ENCODE measurements at places on chromosomes 7 and 10.

- no peak for DNase-seq
Measured at GRCh38 chr10:29788113-29788512, 153.3 kb upstream of the SVIL start.

DNA sequence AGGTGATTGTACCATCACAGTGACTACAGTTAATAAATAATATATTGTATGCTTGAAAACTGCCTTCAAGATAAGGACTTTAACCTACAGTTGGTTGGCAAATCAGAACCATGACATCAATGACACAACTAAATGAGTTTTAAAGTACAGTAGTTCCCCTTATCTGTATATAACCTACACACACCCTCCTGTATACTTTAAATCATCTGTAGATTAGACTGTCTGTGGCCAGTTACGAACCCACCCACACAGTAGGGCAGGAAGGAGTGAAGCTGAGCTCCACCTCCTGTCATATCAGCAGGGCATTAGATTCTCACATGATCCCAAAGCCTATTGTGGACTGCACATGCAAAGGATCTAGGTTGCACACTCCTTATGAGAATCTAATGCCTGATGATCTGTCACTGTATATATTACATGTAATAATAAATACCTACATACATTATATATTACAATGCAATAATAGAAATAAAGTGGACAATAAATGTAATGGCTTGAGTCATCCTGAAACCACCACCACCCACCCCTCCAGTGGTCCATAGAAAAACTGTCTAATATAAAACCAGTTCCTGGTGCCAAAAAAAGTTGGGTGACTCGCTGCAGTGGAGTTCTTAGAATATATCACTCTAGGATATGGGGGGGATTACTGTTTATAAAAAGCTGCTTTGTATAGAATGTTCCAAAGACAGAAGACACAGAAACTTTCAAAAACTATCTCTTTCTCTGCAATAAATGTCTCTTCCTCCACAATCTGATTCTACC, 5.6 kb downstream of the TPK1 start:
- DNase-seq, result no peak

- DNase-seq, result peak; percentile 68
Measured at GRCh38 chr7:158549616-158550393, 37.8 kb downstream of the PTPRN2 start.

GRCh38 chr7:51356849-51357516, 40.4 kb upstream of the COBL start:
- DNase-seq, result no peak

DNA sequence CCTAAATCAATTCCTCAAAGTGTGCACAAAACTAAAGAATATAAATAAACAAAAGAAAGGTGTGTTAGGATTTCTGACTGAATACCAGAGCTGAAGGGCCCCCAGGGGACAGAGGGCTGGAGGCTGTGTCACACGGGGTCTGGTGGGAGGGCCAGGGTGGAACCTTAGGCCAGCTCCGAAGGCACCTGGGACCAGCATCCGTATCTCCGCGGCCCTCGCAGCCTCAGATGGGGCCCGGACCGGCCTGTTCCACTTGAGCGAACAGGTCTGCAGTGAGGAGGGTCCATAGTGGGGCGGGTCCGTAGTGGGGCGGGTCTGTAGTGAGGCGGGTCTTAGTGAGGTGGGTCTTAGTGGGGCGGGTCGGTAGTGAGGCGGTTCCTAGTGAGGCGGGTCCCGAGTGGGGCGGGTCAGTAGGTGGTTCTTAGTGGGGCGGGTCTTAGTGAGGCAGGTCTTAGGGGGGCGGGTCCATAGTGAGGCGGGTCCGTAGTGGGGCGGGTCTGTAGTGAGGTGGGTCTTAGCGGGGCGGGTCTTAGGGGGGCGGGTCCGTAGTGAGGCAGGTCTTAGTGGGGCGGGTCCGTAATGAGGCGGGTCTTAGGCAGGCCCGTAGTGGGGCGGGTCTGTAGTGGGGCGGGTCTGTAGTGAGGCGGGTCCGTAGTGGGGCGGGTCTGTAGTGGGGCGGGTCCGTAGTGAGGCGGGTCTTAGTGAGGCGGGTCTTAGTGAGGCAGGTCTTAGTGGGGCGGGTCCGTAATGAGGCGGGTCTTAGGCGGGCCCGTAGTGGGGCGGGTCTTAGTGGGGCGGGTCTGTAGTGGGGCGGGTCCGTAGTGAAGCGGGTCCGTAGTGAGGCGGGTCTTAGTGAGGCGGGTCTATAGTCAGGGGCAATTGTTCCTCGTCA, 15.1 kb downstream of the GPR146 start:
- DNase-seq, result no peak

GRCh38 chr10:132921086-132921485, 21.3 kb downstream of the CFAP46 start:
- DNase-seq, result no peak

DNA sequence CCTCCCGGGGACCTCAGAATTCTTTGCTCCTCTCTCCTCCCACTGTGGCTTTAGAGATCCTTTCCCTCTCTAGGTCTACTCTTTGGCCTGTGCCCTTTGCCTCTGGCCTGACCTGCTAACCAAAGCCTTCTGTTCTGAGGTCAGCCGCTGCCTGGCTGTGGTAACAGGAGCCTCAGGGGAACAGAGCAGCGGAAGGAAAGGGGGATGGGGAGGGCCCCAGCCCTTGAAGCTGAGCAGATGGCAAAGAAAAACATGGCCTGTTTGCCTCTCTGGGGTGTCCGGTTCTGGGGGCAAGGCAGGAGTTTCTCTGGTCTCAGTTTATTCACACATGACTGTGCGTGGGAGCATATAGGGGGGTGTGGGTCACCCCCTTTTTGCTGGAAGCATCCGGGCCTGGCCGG, 28.2 kb downstream of the COL26A1 start:
- no peak for DNase-seq

DNA sequence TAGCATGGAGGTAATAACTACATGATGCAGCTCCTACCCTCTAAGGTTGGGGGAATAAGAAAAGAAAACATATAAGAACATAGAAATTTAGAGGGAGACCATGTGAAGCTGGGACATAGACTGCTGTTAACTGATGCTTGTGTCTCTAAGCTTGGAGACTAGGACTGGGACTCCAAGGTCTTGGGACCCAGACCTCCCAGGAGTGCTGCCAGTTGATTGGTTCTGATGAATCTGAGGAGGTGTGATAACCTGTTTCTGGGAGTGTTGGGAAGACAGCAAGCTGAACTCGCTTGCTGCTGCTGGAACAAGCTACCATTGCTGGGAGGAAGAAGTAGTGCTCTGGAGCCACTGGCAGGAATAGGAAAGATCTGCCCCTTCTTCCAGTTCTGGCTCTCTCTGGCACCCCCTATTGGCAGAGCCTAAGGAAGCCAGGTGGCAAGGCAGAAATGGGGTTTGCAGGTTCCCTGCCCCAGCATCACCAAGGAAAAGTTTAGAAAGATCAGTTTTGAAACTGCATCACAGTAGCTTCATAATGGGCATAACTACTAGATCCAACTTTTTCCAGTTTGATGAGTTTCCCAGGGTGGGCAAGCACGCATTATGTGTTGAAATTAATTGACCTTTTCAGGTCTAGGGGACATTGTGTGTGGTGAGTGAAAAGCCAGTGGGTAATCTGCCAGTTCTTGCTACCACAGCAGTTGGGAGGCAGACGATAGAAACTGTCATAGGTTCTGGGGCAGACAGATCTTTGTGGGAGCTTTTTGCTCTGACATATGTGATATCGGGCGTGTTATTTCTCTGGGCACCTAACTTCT, 140.7 kb downstream of the SND1 start:
- DNase-seq, result no peak

DNA sequence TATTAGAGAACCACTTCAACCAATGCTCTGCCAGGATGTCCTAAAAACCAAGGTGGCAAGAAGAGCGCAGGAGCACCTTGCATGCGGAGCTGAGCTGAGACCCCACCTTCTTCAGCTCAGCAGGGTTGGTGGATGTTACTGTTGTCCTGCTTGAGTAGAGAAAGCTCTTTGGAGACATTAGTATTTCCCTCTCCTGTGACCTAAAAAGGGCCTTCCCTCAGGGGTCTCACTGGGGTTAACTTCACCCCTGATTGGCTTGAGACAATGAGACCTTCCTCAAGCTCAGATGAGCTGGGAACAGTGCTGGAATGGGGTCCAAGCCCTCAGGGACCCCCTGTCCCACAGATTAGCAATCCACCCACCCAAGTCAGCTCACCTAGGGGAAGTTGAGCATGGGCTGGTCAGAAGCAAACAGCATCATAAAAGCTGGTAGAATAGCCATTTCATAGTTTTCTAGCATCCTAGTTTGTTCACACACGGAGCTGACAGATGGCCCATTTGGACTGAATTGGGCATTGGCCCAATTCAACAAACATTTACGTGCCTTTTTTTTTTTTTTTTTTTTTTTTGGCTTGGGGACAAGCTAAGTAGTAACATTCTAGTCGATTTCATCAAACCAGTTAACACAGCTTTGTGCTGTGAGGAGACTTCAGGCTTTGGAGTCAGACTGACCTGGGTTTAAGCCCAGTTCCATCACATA, 100.6 kb upstream of the HABP2 start:
- no peak for DNase-seq

GRCh38 chr7:9502269-9502668, 1068.9 kb downstream of the NXPH1 start:
- no peak for DNase-seq

DNA sequence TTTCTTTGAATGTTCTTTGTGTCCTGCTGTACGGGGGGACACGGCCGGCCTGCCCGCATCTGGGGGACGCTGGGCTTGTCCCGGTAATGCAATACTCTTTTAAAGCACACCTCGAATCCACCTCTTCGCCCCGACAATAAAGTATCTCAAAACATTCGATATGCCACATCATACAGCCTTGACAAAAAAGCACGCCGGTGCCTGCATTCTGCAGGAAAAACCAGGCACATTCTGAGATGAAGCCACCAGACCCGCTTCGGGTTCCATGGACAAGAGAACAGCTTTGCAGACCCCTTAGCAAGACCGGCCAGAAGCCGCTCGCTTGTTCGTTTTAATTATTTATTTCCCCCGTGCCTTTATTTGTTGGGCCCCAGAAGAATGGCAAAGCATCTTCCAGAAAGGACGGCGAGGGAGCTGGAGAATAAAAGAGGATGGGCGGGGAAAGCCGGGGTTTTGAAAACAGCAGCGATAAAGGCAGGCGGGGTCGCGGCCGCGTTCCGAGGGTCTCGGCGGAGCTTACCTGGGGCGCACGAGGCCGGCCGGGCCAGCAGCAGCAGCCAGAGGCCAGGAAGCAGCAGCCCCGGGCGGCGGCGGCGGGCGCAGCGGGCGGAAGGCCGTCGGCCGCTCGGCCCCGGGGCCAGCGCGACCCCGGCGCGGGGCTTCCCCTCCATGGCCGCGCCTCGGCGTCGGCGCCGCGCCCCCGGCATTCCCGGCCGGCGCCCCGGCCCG, 462 bp downstream of the KIAA1549 start:
- DNase-seq, result no peak

DNA sequence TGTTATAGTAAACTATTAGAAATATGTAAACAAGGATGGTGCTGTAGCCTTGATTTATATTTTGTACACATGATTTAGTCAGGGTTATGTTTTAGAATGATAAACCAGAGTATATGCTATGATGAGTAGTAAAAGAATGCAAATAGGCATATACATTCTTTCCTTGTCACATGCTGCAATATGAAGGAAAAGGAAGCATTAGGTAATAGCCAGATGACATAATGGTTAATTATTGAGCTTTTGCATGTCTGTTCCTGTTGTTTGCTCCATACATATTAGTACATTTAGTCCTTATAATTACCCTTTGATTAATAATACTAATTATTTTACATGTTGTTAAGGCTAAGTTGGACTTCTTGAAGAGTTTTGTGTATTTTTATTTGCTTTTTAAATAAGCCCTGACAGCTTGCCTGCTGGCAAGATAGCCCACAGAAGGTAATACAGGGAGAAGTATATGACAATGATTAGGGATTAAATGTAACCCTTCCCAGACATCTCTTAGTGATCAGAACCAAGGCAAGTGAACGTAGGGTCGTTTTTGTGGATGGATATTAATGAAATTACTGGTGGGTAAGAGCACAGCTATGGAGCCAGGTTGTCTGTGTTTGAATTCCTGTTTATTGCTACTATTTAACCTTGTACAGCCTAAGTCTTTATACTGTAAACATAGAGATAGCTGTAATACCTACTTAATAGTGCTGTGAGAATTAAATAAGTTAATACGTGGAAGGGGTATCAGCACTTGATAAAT, 68.4 kb downstream of the PHTF2 start:
- no peak for DNase-seq

GRCh38 chr10:86450806-86451603, 70.6 kb downstream of the WAPL start:
- DNase-seq, result no peak
